ENCODE measurements at places on chromosomes 3 and 15.

GRCh38 chr3:79729096-79729495 lies 38.7 kb downstream of the ROBO1 start:
- DNase-seq, result no peak

DNA sequence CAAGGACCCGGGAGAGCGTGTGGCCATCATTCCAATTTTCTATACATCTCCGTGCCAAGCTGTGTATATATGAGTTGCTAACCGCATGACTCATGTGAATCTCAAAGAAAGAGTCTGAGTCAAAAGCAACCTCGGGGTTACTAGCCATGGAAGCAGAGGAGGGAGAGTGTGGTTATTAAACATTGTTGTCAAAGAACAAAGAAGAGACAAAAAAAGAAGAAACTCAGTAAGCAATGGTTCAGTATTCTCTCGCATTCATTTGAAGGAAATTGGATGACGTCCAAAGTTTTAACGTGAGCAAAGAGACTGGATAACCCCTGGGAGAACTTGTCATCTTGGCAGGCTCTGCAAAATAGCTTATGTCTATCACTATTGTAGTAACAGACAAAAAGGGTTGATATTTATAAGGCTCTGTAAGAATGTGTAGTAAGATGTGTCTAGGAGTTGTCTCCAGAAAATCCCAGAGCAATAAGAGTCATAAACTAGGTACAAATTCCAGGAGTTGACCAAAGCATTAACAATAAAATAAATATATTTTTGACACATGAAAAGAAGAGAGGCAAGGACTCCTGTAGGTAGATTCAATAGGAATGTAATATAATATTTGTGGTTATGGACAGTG lies 52.8 kb upstream of the GRM7 start:
- no peak for DNase-seq

DNA sequence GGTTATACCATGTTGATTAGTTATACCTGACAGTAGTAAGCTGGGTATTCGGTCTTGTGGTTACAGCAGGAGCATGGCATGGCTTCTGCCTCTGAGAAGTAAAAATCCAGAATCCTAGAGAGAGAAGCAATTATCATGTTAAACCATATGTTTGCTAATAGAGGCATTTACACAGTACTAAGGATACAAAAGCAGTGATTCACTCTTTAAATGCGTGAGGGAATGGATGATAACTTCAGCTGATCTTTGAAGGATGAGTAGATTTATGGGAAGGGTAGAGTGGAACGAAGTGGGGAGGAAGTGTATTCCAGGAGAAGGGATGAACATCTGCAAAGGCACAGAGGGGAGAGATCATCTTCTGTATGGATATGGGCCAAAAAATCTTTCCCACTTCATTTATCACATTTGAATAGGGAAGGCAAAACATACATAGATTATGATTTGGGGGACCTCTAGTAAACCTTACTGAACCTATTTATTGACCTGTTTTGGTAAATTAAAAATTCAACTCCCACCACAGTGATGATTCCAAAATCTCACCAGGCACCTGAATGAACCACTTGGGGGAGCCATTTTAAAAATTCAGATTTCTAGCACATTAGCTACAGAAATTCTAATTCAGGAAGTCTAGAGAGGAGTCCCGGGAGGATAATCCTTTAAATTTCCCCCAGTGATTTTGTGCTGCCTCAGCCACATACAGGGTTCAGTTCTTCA lies 35.1 kb downstream of the IGSF10 start:
- no peak for DNase-seq

GRCh38 chr3:65851827-65852226 lies 186.9 kb downstream of the MAGI1 start:
- DNase-seq, result no peak

- DNase-seq, result no peak
Observed at GRCh38 chr3:117566926-117567325, 857.3 kb downstream of the TUSC7 start.

- DNase-seq, result no peak
Observed at GRCh38 chr15:67916565-67916964, 76.7 kb upstream of the RNU6-1 start.
